ENCODE measurements at places on chromosomes 2 and 18.

DNA sequence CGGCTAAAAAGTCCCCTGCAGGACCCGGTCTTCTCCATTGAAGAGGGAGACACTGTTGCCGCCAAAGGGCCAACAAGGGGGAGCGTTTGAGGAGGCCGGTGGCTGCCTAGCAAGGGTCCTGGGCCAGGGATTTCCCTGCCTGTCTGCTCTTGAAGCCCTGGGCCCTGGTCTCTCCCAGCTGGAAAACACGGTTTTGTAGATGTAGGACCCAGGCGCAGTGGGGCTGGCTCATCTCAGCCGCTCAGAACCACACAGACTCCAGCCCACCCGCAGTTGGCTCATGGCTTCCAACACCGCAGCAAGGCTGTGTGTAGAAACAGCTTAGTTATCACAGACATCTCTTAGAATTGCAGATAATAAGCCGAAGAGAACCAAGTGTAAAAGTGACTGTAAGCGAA, 57.1 kb upstream of the TWIST2 start:
- no peak for DNase-seq

DNA sequence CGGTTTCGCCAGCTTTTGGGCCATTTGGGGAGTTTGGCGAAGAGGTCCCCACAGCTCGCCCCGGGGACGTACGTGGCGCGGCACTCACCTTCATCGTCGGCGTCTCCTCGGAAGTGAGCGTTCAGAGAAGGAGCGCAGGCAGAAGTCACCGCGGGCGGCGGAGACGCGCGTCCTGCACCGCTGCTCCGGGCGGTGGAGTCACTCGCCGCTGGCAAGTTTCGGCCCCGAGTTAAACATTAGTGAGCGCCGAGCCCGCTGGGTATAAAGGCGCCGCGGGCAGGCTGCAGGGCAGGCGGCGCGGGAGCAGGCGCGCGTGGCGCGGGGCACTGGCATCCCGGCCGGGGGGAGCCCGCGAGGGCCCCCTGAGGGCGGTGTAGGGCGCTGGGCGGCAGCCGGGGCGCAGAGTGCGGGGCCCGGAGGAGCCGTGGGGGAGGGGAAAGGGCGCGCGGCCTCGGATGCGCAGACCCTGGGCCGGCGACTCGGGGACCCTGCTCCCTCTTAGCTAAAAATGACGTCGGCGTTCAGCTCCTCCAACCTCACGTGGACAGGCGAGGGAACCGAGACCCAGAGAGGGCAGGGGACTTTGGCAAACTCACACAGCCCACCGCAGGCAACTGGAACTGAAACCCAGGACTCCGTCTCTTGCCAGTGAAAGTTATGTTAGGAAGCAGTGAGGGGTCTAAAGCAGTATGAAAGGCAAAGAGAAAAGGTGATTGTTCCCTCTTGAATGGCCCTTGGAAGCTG, at the start of gene DPP4:
DPP4 (minus strand) TSS at position 328 of the 744 bp plus-strand sequence; CDS start at position 94, 234 bp downstream.
- peak; percentile 19 for DNase-seq

DNA sequence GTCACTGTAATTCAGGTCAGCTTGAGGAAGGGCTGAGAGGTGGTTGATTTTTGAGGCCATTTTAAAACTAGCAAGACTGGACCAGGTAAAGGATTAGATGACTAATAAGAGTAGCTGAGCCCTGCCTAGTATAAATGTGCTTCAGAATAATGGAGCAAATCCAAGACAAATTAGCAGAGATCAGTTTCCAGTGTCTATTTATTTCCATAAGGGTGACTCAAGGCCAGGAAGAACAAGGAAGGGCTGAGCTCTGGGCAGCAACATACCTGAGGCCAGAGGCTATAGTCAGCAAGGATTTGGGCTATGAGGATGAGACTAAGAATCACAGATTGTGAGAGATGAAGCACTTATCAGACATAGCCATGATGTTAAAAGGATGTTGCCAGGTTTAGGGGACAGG, 339.0 kb upstream of the LRRTM1 start:
- no peak for DNase-seq

DNA sequence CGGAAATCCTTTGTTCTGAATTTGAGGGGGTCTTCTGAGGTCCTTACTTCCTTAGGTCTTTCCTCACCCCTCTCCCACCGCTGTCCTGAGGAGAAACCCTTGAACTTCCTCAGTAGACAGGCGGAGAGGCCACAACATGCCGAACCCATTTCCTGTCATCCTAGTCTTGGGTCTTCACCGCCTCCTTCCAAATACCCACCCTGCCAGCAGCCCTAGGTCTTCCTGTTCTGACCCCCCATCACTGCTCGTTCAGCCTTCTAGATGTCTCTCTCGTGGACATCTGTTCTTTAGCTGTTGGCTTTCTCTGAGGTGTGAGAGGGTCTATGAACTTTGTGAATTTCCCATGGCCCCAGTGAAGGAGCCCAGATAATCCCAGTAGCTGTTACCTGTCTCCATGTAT, 27.2 kb upstream of the CYP27A1 start:
- DNase-seq = no peak

DNA sequence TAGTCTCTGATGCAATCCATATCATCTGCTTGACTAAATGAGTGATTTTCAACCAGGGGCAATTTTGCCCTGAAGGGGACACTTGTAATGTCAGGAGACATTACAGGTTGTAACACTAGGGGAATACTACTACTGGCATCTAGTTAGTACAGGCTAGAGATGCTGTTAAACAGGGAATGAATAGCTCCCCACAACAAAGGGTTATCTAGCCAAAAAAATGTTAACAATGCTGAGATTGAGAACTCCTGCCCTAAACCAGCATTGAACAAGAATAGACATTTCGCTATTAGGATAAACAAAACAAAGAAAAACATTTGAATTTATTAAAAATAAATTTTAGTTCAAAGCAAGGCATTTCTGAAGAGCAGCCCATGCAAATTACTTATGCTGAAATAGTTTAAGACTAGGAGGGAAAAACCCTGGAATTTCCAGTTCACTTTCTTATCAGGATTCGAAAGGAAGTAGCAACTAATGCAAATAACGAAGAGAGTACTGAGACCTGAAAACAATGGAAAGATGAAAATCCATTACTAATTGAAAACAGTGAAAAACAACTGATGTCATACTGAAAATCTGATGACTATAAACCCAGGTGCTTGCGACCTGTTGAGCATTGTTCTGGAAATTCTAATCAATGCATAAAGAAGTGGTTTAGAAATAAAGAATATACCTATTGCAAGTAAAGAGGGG, 53.1 kb downstream of the CAB39 start:
- no peak for DNase-seq

DNA sequence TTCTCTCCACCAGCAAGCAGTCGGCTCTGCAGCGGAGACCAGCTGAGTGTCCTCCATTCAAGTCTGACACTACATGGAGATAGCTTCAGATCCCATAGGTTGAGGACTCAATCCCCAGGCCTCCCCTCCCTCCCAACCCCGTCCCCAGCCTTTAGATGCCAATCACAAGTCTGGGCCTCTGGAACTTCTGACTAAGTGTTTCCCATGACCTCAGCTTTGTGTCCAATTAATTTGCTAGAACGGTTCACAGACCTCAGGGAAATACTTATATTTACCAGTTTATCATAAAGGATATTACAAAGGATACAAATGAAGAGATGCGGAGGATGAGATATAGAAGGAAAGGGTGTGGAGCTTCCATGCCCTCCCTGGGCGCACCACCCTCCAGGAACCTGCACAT, 77.4 kb downstream of the MERTK start:
- no peak for DNase-seq

DNA sequence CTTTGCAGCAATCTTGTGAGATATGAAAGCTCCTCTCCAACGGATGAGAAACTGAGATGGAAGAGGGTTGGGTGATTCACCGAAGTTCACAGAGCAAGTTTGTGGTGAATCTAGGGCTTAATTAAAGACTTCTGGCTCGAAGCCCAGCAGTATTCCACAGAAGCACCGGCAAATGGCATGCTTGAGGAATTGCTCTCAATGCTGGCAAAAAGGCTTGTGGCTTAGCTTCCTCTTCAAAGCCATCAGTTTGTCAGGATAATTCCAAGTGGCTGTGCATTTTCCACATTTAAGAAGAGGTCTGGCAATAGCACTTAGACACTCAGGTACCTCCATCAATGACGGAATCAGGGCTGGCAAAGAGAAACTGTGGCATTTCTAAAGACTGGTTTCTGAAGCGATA, 98.7 kb upstream of the SLC66A3 start:
- DNase-seq = no peak

DNA sequence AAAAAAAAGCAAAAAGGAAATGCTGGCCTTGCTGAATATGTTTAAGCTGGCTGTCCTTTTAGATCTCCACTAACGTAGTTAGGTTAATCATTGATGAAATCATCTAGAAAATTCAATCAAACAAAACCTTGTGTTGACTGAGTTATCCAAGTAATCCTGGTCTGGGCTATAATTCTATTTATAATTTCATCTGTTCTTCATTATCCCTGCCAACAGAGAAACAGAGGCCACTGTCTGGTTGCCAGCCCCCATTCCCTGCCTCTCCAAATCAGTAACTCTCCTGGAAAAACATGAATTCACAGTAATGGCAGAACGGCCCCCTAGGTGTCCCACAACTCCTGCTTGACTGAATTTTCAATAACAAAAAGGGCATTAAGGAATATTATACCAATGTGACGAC, 24.6 kb downstream of the DOCK10 start:
- DNase-seq = no peak

GRCh38 chr18:24010673-24011072, 3.9 kb upstream of the TTC39C start:
- DNase-seq = no peak

DNA sequence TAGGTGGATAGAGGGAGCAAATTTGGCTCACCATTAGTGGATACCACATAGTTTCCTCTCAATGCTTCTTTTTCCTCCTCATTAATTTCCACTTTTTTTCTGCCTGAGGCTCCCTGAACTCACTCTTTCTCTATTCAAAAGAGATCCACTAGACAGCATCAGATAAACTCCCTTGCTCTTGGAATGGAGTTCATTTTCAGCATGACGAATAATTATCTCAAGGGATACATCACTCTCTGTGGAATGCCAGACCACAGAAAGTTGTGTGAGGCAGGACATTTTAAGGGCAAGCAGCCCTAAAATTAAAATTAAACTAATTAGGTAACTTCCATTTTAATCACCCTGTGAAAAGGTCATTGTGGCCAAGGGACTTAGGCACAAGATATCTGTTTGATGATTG, 1920.1 kb upstream of the CELF4 start:
- DNase-seq = no peak

DNA sequence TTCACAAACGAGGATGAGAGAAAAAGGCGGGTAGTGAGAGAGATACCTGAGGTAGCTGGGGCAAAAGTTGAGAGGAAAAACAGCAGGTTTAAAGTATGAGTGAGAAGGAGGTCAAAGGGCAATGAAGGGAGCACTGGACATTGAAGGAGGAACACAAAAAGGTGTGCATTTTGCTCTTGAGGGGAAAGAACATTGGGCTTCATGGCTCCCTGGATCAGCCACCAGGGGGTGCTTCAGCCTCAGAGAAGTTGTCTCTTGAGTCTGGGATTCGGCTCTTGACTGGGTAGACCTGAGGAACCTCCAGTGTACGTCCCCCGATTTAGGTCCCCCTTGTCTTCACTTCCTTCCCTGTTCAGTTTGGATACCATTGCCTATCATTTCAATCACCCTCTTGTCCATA, 128.5 kb downstream of the RAPGEF4 start:
- no peak for DNase-seq

DNA sequence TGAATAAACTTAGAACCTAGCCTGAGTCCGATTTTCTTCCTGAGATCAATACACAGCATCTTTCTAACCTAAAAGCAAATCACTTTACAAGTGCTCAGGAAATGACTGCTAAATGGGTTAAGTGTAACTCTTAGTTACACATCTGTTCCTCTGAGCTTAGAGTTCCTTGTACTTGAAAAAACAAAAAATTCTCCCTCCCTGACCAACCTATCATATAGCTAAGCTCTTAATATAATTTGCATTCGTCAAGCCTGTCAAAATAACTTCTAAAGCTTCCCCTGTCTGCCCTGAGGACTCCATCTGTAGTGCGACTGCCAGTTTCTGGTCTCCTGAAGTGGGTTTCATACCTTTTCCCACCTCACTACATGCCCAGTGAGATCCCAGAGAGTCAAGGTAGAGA, 190.4 kb downstream of the NCK2 start:
- DNase-seq = no peak

GRCh38 chr2:43355399-43355798, 129.0 kb upstream of the ZFP36L2 start:
- DNase-seq = no peak

GRCh38 chr2:65144571-65144970, 14.7 kb upstream of the RAB1A start:
- no peak for DNase-seq

GRCh38 chr2:134468776-134469175, 214.9 kb downstream of the MGAT5 start:
- no peak for DNase-seq

DNA sequence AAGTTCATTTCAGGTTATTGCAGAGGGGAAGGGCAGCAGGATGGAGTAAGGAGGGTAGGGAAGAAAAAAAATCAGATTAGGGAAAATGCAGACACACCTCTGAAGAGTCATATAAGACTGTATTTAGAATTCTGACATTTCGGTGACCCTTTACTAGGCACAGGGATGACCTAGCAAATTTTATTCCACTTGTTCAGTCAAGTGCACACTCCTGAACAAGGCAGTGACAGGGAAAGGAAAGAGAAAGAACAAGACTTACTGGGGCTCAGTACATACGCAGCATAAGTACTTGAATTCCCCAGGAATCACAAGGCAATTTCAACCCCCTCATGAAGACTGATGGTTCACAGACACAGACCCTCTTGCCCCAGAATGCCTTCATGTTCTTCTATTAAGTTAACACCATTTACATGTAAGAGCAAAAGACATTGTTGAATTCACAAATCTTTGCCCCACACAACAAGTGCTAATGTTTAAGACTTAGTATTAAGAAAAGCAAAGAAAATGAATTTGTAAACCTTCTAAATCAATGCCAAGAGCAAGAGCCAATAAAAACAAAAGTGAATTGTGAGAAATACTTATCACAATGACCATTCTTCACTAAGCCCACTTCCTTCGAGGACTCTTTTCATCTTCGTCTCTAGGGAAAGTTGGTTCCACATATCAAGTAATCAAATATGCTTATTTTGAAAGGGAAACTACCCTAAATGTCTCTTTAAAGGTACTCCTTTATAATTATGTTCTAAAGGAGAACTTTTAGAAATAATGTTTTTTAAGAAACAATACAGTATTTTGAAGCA, 47.0 kb downstream of the COBLL1 start:
- DNase-seq = no peak

GRCh38 chr2:205680067-205680466, 2.2 kb upstream of the NRP2 start:
- peak; percentile 44 for DNase-seq

DNA sequence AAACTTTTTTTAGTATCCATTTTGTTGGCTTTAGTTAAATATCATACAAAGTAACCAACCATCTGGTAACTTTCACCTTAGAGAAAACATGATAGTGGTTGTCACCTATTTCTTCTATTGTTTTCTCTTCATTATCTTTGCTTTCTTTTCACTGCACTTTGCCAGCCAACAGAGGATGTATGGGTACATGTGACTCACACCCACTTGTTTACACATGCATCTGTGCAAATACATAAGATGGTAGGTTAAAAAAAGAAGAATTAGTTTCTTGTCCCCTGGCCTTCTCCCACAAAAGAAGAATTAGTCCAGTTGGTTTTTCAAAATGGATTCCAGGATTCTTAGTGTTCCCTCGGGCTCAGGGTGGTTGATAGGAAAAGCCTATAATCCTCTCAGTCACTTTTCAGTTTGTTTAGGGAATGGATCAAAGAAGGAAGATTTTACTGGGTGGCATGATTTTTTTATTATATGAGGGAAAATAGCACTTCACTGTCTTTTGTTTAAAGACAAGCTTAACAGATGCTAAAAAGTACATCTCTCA, 46.6 kb downstream of the CDK15 start:
- DNase-seq = no peak

Measured in T-helper 2 cell (primary cell).